Activated CD8-positive, alpha-beta memory T cell treated with anti-CD3 and anti-CD28 coated beads, Interleukin-2, amount 10 ng/mL, durations not matched to agents 7 days and 5 days (primary cell): ENCODE measurements at places on chromosomes 3 and 15. TPM values are rescaled to one million over a fixed set of nuclear protein-coding genes. Genes with fewer than 3 reads are reported as not detected.

GRCh38 chr3:98555025-98555379 is 23.2 kb downstream of the GPR15 start:
- peaks cover 87% of the 10 kb centered on the region for H3K4me1 ChIP-seq
- H3K27ac ChIP-seq = peak overlapping the region; percentile 98
- H3K36me3 ChIP-seq = peaks cover 52% of the 10 kb centered on the region
- DNase-seq = no peak
- H3K4me3 ChIP-seq = peak overlapping the region; percentile 78

DNA sequence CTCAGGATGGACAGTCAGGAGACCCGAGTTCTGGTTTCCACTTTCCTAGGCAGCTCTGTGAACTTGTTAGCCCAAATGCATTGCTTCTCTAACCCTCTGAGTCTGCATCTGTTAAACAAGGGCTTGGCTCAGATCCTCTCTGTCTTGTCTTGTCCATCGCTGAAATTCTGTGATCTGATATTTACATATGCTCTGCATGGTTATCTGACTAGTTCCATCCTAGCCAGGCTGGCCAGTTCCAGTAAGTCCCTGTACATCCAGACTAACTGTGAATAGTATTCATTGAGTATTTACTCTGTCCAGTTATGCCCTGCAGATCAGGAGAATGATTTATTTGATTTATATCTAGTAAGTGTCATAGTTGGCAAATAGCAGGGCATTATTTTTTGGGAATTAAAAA is 27.0 kb upstream of the SV2B start:
- no peak overlapping the region for H3K4me3 ChIP-seq
- DNase-seq = no peak
- H3K27ac ChIP-seq = no peak overlapping the region
- no peaks in the 10 kb centered on the region for H3K36me3 ChIP-seq
- peaks cover 44% of the 10 kb centered on the region for H3K27me3 ChIP-seq

DNA sequence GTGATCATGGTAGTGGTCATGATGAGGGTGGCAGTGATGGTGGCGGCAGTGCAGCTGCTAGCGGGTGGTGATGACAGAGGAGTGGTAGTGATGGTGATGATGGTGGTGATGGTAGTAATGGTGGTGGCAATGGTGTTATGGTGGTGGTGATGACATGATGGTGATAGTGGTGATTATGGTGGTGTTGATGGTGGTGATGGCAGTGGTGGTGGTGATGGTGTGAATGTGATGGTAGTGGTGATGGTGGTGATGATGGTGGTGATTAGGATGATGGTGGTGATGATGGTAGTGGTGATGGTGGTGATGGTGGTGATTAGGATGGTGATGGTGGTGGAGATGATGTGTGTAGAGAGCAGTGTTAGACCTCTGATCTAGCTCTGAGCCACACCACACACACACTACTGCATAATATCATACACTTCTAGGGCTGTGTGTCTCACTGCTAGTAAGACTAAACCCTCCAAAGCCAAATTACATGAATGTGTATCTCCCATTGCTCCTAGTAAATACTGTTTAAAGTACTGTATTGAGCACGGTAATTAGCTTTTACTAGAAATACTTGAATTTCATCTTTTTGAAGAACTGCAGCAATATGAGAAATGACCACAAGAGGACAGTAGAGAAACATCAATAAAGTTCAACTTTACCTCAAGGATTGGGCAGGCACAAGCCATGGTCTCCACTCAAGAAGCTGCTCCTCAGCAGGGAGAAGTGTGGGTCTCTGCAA is 28.8 kb downstream of the TMED3 start:
- no peaks in the 10 kb centered on the region for H3K36me3 ChIP-seq
- no peaks in the 10 kb centered on the region for H3K4me1 ChIP-seq
- H3K27ac ChIP-seq = no peak overlapping the region
- no peaks in the 10 kb centered on the region for H3K27me3 ChIP-seq
- H3K4me3 ChIP-seq = no peak overlapping the region

GRCh38 chr3:188134856-188135255 is 19.1 kb upstream of the LPP start:
- no peak for DNase-seq
- H3K27ac ChIP-seq = no peak overlapping the region
- H3K27me3 ChIP-seq = no peaks in the 10 kb centered on the region
- peaks cover 2% of the 10 kb centered on the region for H3K4me1 ChIP-seq
- no peak overlapping the region for H3K4me3 ChIP-seq

GRCh38 chr3:14377838-14378169 is 24.6 kb upstream of the SLC6A6 start:
- H3K27me3 ChIP-seq = no peaks in the 10 kb centered on the region
- no peak overlapping the region for H3K4me3 ChIP-seq
- H3K36me3 ChIP-seq = peaks cover 5% of the 10 kb centered on the region
- H3K27ac ChIP-seq = peak overlapping the region; percentile 89
- peak; percentile 91 for DNase-seq

GRCh38 chr3:42345811-42346210 is 64.6 kb downstream of the LYZL4 start:
- peaks cover 8% of the 10 kb centered on the region for H3K4me1 ChIP-seq
- H3K27ac ChIP-seq = no peak overlapping the region
- DNase-seq = peak; percentile 43
- H3K36me3 ChIP-seq = no peaks in the 10 kb centered on the region
- H3K27me3 ChIP-seq = peaks cover 9% of the 10 kb centered on the region

DNA sequence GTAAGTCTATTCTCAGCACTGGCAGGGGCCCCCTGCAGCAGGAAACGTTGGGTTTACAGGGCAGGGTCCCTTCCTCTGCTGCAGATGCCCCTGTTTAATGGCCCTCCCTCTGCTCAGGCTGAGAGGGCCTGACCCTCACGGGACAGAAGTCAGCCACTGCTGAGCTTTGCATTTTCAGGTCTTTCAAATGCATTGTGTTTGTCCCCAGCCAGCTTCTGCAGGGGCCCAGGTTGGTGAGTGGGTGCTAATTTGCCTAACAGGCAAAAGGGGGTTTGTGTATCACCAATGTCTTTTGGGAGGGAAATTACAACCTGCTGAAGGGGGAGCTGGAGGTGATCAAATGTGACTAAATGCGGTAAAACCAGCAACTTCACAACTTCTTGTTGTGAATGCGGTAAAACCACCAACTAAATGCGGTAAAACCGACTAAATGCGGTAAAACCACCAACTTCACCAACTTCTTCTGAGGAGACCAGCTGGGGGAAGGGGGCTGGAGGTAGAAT is 44.8 kb upstream of the UBE2E1 start:
- no peaks in the 10 kb centered on the region for H3K36me3 ChIP-seq
- H3K27ac ChIP-seq = peak overlapping the region; percentile 46
- H3K27me3 ChIP-seq = peaks cover 35% of the 10 kb centered on the region
- no peak overlapping the region for H3K4me3 ChIP-seq
- H3K4me1 ChIP-seq = peaks cover 31% of the 10 kb centered on the region

- no peak for DNase-seq
- H3K4me3 ChIP-seq = no peak overlapping the region
- H3K27me3 ChIP-seq = no peaks in the 10 kb centered on the region
- H3K36me3 ChIP-seq = no peaks in the 10 kb centered on the region
Measured at GRCh38 chr15:63059075-63059474, 16.5 kb downstream of the TPM1 start.

DNA sequence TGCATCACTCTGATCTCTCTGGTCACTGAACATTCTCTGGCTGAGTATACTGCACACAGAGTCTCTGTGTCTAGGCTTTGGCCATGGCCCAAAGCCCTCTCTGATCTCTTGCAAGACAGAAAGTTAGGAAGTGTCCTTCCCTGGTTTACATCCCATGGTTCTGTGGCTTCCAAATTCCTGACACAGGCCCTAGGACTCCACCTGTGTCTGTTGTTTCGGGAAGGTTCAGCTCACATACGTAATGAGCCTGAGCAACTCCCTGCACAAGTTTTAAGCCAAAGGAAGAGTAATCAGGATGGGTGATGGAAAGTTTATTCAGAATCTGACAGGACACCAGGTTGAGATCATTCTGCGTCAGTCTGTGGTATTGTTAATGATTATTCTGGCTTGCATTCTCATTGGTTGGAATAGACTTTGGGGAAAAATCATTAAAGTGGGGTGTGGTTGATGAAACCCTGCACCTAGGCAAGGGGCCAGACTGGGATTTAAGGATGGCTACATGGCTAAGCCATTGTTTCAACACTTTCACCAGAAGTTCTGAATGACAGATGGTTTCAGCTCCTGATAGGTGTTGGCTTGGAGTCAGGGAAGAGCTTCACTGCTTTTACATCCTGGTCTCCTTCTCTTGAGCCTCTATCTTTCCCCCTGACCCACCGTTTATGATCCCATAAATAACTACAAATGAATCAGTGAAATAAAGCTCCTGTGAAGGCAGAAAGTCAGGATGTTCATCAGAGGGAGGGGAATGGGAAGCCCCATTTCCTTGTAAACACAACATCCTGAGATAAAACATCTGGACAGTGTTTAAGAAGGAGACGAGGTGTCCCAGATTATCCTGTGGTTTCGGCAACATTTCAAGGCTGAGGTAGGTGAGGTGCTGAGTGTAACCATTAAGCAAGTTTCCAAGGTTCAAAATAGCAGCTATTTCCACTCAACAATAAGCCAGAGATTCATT is 14.1 kb downstream of the LCMT2 start:
- H3K27me3 ChIP-seq = peaks cover 35% of the 10 kb centered on the region
- DNase-seq = no peak
- no peaks in the 10 kb centered on the region for H3K36me3 ChIP-seq
- no peaks in the 10 kb centered on the region for H3K4me1 ChIP-seq
- no peak overlapping the region for H3K27ac ChIP-seq

DNA sequence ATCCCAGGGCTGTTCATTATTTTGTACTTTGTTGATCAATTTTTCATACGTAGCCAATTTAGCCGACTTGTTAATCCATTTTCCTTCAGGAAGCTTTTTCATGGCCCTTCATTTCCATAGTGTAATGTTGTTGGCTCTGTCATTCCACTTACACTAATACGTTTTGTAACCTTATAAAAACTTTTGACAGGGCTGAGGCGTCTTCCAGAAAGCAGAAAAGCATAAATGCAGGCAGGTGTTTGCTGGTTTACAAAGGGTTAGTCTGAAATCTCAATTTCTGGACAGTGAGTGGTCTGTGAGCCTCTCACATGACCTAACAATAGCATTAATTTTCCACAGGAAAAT is 444.0 kb downstream of the OTOL1 start:
- H3K4me3 ChIP-seq = no peak overlapping the region
- no peaks in the 10 kb centered on the region for H3K27me3 ChIP-seq
- DNase-seq = no peak
- H3K27ac ChIP-seq = no peak overlapping the region
- no peaks in the 10 kb centered on the region for H3K4me1 ChIP-seq

DNA sequence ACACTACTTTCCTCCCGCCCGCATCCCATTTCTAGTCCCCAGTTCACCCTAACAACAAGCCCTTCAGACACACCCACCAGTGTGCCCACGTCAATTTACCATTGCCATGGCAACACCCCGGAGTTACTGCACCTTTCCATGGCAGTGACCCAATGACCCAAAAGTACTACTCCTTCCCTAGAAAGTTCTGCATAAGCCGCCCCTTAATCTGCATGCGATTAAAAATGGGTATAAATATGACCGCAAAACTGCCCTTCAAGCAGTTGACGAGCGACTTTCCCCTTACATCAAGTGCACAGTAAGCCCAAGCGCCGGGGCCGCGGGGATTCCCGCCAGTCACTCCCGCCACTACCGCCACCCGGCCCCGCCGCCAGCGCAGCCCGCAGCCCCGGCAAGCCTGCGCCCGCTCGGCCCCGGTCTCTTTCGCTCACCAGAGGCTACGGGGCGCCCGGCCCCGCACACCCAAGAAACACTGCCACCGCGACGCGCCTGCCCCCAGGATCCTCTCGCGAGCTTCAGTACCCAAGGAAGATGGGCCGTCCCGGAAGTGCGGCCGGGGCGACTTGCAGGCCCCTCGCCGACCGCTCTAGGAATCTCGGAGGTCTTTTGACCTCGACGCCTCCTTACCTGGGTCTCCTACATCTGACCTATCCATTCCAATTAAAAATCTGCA is 27.2 kb upstream of the ZNF502 start:
- H3K4me3 ChIP-seq = peak overlapping the region; percentile 63
- peaks cover 32% of the 10 kb centered on the region for H3K36me3 ChIP-seq
- H3K4me1 ChIP-seq = peaks cover 7% of the 10 kb centered on the region
- peaks cover 8% of the 10 kb centered on the region for H3K27me3 ChIP-seq
- no peak overlapping the region for H3K27ac ChIP-seq
- DNase-seq = peak; percentile 66

DNA sequence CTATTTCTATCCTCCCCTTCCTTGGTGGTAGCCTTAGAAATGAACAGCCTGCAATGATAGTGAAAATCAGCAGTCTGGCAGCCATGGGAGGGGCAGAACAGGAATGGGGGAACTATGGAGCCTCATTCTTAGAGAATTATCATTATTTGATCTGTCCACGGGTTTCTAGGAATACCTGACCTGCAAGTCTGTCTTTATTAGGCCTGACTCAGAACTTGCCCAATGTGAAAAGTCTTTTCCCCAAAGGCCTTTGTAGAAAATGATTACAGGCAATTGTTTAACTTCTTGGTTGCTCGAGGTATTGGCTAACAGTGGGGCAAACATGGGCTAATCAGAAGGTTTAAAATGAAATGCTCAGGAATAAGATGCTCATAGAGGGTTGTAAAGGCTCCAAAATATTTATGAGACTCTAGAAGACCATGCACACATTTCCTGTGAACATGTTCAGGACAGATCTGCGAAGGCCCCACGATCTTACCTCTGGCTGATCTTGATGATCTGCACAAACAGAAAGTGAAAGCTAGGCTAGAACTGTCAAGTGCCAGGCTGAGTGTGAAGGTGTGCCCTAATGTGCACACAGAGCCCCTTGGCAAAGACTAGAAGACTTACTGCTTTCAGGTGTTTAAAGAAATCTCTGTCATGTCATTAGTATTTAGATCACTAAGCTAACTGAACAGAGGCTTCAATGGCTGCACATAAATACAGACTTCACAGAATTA is 39.6 kb upstream of the LAMP3 start:
- peaks cover 38% of the 10 kb centered on the region for H3K36me3 ChIP-seq
- DNase-seq = peak; percentile 64
- H3K4me3 ChIP-seq = peak overlapping the region; percentile 58
- peaks cover 14% of the 10 kb centered on the region for H3K4me1 ChIP-seq

The DNAH12 gene
- total RNA-seq = not detected

The INSYN1 gene
- total RNA-seq = not detected

The CLRN1 gene
- total RNA-seq = not detected

The TMEM212 gene
- not detected for total RNA-seq

The ISG20 gene
- 155 TPM for total RNA-seq
